ENCODE measurements at places on chromosomes 1 and 21.

- no peak for DNase-seq
Measured at GRCh38 chr1:87864676-87865075, 536.0 kb downstream of the LMO4 start.

GRCh38 chr1:15120251-15120945 is 33.1 kb upstream of the TMEM51 start:
- no peak for DNase-seq

- no peak for DNase-seq
Measured at GRCh38 chr1:202274611-202275010, 67.1 kb downstream of the UBE2T start.

DNA sequence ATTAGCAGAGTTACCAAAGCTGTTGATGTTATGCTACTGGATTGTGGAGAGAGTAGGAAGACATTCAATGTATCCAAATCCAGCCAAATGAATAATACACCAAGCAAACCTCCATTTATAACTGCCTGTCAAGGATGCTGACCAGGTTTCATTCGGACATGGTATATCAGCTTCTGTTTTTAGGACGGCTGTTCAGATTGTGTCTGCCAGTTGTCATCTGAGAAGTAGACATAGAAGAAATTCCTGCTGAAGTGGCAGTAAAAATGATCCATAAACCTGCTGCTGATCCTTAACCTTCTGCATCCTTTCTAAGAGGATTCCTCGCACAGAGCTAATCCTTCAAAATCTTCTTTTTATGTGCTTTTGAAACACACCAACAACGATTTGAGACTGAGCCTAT is 663.6 kb upstream of the PLXNA2 start:
- DNase-seq = no peak

DNA sequence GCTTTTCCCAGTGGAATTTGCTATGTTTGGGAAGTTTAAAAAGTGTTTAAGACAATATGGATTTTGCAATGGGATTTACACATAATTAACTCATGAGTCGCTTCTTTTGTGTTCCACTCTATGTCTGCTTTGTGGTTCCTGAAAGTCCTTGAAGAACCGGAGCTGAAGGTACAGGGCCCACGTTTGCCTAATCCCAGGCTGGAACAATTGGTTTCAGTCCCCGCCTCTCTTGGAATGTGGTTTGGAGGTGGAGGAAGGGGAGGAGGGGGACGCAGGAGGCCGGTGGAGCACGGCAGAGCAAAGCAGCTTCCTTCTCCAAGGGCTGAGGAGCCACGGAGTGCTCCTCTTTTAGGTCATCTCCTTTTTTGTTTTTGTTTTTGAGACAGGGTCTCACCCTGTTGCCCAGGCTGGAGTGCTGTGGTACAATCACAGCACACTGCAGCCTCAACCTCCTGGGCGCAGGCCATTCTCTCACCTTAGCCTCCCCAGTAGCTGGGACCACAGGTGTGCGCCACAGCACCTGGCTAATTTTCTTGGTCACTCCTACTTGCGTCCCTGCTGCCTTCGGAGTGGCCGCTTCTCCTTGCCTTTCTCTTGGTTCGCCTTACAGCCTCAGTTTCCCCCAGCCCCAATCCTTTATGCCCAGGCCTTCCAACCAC is 129.5 kb upstream of the ERRFI1 start:
- peak; percentile 56 for DNase-seq

DNA sequence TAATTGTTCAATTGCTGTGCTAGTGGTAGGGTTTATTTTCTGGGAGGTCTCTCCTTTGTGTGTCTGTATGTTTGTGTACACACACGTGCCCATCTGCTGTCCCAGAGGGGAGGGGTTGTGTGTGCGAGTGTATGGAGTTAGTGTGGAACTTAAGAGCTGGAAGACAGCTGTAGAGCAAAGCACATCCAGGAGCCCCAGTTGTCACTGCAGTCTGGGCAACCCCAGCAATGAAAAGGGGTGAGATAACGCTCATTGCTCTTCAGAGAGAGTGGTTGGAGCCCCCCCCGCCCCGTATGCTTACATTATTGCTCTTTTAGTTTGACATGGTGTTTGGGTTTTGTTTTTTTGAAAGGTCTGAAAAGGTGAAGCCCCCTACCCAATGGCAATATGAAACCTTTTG is 36.9 kb downstream of the NCF2 start:
- no peak for DNase-seq

All from fibroblast of skin of left quadriceps (primary cell).